Fibroblast of gingiva (primary cell): ENCODE measurements at places on chromosomes 4 and X.

DNA sequence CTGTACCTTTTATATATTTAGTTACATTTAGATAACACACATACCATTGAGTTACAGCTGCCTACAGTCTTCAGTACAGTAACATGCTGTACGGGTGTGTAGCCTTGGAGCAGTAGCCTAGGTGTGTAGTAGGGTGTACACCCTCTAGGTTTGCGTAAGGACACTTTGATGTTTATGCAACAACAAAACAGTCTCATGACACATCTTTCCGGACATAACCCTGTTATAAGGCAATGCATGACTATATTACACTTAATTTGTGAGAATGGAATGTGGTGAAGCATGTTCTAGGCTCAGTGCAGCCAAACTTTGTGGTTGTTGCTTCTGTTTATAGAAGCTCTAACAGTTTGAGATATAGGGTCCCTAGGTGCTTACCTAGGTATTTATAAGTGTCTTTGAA lies 65.4 kb downstream of the SPRY1 start:
- DNase-seq = no peak

DNA sequence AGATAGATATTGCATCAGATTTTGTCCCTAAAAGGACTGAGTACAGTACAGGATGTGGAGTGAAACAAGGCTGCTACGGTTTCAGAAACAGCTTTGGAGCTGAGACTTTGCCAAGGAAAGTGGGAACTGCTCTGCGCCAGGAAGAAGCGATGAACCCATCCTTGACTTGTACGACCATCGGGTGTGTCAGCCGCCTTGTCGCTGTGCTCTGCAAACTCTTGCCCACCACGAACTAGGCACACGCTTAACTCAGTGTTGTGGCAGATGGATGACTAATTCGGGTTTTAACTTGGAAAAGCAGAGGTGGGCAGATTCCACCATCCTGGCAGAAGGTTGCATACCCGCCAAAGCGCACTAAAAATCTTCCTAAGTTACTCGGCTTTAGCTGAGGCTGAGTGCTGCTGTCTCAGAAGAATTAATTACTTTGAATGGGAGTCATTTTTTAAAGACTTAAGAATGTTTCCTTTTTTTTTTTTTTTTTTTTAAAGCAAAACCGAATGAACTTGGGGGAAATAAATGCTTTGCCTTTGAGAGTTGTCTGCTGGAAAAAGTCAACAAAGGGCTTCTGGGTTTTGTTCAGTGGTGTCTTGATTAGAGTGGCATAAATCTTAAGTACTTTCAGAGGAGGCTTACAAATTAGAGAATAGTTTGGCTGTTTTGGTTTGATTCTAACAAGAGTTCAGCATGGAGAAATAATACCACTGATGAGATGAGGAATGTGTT lies 69.5 kb downstream of the SHROOM2 start:
- no peak for DNase-seq

DNA sequence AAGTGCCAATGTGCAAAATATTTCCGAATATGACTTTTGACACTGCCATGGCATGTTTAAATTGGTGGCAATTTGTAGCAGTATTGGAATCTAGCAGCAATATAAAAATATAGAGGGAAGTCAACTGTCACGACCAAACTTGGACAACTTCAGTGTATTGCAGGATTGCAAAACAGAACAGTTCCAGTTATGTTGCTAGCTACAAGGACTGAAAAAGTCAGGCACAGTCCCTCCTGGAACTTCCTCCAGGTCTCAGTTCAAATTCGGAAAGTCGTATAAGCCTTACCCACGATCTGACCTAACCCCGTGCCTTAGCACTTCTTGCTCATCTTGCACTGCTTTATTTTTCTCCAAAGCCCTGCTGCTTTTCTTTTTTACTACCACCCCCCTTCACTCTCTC lies 390.0 kb upstream of the GALNT7 start:
- no peak for DNase-seq

GRCh38 chr4:84317513-84317912 lies 181.6 kb downstream of the NKX6-1 start:
- no peak for DNase-seq

DNA sequence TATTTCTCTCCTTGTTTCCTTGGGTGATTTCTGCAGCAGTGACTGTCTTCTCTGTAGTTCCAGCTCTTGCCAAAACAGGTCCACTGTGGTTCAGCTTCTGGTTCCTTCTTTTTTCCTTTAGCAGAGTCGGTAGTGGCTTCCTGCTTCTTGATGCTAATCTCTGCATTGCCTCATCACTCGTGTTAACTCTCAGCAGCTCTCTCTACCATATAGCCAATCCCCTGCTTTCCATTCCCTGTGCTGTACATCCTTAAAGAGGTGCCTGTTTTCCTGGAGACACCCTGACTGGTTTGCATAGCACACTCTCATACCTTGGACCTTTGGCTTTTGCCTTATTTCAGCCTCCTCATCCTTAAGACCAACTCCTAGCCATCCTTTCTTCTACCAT lies 191.2 kb upstream of the LNX1 start:
- DNase-seq = no peak

DNA sequence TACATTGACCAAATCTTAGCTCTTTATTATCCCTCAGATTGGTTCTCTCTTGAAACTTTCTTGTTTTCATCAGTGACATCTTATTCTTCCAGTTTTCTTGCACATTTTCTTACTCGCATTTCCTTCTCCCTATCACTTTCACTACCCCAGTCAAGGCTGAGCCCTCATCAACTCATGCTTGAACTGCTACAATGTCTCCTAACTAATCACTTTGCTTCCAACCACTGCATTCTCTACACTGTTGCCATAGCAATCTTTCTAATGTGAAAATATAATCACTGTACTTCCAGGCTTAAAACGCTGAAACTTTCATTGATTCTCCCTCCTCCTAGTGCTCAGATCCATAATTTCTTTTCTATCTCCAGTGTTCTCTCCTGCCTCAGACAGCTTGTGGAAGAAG lies 22.2 kb upstream of the LPAR4 start:
- DNase-seq = no peak

GRCh38 chr4:84690481-84690880 lies 107.6 kb downstream of the CDS1 start:
- no peak for DNase-seq

DNA sequence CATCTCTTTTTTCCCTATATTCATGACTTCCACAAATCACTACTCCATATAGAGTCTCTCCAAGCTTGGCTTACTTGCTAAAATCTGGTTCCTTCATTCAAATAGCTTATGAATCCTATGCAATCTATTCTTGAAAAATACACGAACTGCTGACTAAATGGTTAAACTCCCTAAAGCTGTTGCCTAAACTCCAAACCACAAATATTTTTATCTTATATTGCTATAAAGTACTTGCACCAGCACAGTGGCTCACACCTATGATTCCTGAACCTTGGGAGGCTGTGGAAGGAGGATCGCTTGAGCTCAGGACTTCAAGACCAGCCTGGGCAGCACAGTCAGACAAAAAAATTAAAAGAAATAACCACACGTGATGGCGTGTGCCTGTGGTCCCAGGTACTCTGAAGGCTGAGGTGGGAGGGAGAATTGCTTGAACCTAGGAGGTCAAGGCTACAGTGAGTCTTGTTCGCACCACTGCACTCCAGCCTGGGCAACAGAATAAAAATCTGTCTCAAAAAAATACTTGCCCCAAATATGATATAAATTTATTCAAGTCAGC lies 2.2 kb downstream of the FBXO8 start:
- DNase-seq = no peak

DNA sequence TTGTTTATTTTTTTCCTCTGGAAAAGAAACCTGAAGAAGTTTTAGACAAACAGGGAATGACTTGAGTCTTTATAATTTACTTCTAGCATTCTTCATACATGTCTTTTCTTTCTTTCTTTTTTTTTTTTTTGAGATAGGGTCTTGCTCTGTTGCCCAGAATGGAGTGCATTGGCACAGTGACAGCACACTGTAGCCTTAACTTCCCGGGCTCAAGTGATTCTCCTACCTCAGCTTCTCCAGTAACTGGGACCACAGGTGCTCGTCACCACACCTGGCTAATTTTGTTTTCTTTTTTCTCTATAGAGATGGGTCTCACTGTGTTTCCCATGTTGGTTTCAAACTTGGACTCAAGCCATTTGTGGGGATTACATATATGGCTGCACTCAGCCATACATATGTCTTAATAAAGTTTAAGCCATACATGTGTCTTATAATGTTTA lies 71.8 kb downstream of the RAPGEF2 start:
- DNase-seq = no peak

GRCh38 chr4:17310269-17310652 lies 201.6 kb downstream of the QDPR start:
- peak; percentile 55 for DNase-seq

DNA sequence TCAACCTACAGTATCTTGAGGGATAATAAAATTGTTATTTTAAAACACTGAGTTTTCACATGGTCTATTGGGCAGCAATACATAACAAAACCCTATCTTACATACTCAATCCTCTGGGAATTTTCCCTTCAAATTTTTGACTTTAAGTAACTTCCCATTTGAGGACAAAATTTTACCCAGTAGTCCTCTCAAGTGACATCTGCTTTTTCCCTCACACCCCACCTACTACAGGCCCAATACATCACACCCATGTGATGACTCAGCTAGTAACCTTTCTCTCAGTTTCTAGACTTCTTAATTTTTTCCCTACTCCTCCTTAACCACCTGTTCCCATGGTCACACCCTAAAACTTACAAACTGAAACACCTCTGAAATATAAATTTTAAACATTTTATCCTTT lies 12.2 kb upstream of the RAP1GDS1 start:
- no peak for DNase-seq

DNA sequence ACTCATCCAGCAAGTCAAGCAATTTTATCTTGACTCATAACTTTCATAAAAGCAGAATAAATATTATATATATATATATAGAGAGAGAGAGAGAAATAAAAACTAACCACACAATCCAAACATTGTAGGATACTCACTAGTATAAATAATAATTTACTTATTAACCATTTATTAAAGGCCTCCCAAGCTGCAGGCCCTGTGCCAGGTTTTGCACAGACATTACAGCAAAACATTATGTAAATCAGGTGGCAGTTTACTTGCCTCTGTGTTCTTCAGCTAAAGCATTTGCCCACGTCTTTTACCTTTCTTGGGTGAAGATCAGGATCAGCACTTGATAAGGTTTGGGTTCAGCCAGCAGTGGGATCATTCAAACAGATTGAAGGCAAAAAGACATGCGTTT lies 75.6 kb downstream of the CLDN22 start:
- no peak for DNase-seq

- DNase-seq = no peak
Measured at GRCh38 chr4:10673817-10674369, 10.7 kb downstream of the CLNK start.

- no peak for DNase-seq
Measured at GRCh38 chr4:139892973-139893736, 227.5 kb downstream of the MGST2 start.

GRCh38 chr4:16072168-16072567 lies 11.7 kb downstream of the PROM1 start:
- DNase-seq = no peak

GRCh38 chr4:53908661-53909078 lies 155.7 kb downstream of the CHIC2 start:
- DNase-seq = peak; percentile 84

GRCh38 chrX:7083468-7084396 lies 63.8 kb upstream of the STS start:
- DNase-seq = peak; percentile 71

GRCh38 chr4:8162625-8163024 lies 4.0 kb upstream of the ABLIM2 start:
- no peak for DNase-seq

- DNase-seq = no peak
Measured at GRCh38 chr4:14790494-14790893, 211.8 kb upstream of the CPEB2 start.

GRCh38 chr4:121950212-121950679 lies 1.6 kb downstream of the TRPC3 start:
- DNase-seq = peak; percentile 74

DNA sequence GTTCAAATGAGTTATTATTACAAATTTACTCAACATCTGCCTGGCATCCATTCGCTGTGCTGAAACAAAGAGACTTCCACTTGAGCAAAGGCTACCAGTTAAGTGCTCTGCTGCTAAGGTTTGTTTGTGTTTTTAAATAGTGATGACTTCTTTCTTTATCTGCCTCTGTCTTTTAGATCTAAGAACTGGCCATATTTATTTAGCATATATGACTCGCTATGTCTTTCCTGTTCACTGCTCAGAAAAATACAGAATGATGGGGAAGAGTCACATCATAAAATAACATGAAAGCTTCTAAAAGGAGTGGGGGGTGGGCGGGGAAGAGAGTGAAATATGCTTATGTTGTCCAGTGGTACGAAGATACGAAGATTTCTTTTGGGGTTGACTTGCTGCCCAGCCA lies 322.2 kb downstream of the GPAT3 start:
- no peak for DNase-seq

- DNase-seq = no peak
Measured at GRCh38 chr4:80077639-80078038, 4.6 kb upstream of the ANTXR2 start.

DNA sequence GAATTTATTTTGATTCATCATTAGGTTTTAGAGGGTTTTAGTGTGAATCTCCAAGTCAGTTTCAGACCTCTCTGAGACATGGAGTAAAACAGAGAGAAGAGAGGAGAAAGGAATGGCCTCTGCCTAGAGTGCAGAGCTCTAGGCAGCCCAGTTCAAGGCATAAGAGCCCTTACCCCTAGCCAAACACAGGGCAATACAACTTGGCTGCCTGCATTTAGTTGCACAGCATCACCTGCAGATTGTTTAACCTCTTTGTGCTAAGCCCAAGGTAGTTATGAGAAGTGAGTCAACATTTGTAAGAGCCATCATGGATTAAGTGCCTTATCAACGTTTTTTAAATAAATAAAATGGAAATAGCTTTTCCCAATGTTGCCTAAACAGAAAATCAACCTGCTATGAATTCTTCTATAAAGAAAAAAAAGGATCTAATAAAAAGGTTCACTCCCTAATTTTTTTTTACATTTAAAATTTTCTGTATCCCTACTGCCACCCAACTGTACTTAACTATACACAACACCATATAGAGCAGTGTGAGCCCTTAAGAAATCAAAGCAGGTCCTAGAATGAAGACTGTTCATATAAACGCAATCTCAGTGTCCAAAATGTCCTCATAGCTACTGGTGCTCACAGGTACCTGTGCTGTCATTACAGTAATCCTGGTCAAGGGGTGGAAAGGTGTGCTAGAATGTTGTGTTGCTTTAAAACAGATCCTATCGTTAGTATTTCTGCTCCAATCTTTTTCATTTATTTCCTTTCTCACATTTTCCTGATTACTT lies 36.0 kb downstream of the PF4 start:
- DNase-seq = no peak

GRCh38 chr4:167222099-167222498 lies 12.2 kb downstream of the SPOCK3 start:
- DNase-seq = no peak

DNA sequence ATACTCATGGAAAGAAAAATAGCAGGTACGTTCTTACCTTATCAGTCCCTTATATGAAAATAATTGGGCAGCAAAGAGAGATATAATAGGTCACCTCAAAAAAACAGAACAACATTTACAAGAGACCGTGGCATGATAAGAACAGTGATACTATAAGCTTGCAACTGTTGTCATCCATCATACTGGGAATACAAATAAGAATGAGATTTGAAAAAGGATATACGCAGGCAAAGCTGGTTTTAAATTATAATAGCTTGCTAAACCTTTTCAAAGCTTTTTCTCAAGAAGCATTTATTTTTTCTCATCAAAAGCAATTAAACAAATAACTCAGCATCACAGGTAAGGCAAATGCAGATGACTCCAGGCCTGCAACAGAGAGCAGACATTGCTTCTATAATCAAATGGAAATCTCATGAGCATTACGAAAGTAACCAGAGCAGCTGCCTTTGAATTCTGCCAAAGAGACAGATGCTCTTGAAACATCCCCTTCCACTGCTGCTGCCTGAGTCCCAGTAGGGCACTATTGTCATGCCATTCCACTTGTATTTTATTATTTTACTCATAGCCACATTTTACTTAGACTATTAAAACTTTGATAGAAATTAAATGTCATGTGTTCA lies 620.6 kb upstream of the GNPDA2 start:
- DNase-seq = no peak
